ENCODE measurements at places on chromosomes 11 and 22. TPM values are rescaled to one million over a fixed set of nuclear protein-coding genes. Genes with fewer than 3 reads are reported as not detected.

- DNase-seq = no peak
Observed at GRCh38 chr11:62120001-62120400, 3.8 kb upstream of the INCENP start.

DNA sequence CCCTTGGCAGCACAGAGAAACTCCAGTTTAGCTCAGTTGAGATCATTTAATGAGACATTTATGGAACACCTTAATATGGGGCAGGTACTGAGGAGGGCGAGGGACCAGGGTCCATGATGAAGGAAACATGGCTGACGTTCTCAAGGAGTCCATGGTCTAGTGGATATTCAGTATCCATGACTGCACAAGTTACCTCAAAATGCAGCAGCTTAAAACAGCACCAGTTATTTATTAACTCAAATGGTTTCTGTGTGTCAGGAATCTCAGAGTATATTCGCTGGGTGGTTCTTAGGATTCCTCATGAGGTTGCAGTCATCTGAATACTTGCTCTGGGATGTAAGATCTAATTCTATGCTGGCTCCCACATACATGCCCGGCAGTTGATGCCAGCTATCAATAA lies 346.8 kb downstream of the LARGE1 start:
- DNase-seq = no peak

GRCh38 chr11:12410006-12410728 lies 32.8 kb downstream of the PARVA start:
- DNase-seq = no peak

DNA sequence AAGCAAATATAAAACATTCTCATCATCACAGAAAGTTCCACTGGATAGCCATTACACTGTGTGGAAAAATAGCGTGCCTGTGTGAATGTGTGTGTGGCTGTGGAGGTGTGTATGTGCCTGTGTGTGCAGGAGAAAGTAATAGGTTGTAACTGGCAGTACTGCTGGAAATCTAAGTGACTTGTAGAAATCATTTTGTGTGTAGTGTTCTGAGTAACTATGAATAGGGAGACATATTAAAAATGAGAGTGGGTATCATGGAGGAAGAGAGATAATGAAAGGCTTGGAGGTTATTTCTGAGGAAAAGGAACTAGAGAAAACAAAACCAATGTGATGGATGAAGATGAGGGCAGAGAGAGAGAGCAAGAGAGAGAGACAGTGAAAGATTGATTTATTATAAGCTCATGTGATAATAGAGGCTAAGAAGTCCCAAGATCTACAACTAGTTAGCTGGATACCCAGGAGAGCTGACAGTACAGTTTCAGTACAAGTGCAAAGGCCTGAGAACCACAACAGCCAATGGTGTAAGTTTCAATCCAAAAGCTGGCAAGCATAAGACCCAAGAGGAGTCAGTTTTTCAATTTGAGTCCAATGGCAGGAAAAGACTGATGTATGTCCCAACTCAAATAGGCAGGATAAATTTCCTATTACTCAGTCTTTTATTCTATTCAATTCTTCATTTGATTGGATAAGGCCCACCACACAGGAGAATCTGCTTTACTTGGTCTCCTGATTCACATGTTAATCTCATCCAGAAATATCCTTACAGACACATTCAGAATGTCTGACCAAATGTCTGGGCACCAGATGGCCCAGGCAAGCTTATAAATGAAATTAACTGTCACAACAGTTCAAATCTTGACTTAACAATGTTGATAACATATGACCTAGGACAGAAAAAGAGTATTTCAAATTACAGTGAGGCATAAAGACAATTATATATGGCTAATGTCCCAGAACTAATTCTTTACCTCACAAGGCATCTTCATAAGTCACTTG lies 14.9 kb downstream of the KBTBD3 start:
- DNase-seq = no peak

GRCh38 chr11:16827139-16827538 lies 88.7 kb downstream of the C11orf58 start:
- no peak for DNase-seq

- DNase-seq = no peak
Observed at GRCh38 chr11:8168485-8169257, at the start of gene RIC3. Gene RIC3 (minus strand): TSS chr11:8169025. CDS start chr11:8168989, 36 bp downstream.

- DNase-seq = no peak
Observed at GRCh38 chr11:211295-211694, 3.8 kb downstream of the RIC8A start.

Gene NPAS4
- total RNA-seq = 0.42 TPM

All from tibial nerve (tissue), 4 donors.